Epithelial cell of umbilical artery (primary cell): ENCODE measurements at places on chromosomes 1 and 21. TPM values are rescaled to one million over a fixed set of nuclear protein-coding genes. Genes with fewer than 3 reads are reported as not detected.

ERO1B gene
- 2.6 and 3.6 TPM in 2 replicates for total RNA-seq

LCE1C gene
- not detected in 2 replicates for total RNA-seq

IFI44L gene
- total RNA-seq: 31.2 and 745 TPM in 2 replicates

CD247 gene
- total RNA-seq: not detected in 2 replicates

INSRR gene
- not detected in 2 replicates for total RNA-seq

GBP6 gene
- total RNA-seq: not detected in 2 replicates

FMO1 gene
- total RNA-seq: not detected in 2 replicates

SCP2 gene
- 184 and 197 TPM in 2 replicates for total RNA-seq

OR2T2 gene
- not detected in 2 replicates for total RNA-seq

MFSD2A gene
- total RNA-seq: 3.8 and 4.2 TPM in 2 replicates

NOS1AP gene
- total RNA-seq: 0.65 and 1.1 TPM in 2 replicates

PPIAL4G gene
- not detected in 2 replicates for total RNA-seq

GSTM1 gene
- total RNA-seq: 0.32 and 2.6 TPM in 2 replicates

PIK3R3 gene
- 5.8 and 12.8 TPM in 2 replicates for total RNA-seq

THRAP3 gene
- 95.2 and 127 TPM in 2 replicates for total RNA-seq

OR2L8 gene
- total RNA-seq: under 0.01 and 0.30 TPM in 2 replicates

SYCP1 gene
- not detected in 2 replicates for total RNA-seq

BSND gene
- total RNA-seq: not detected in 2 replicates

AADACL4 gene
- not detected in 2 replicates for total RNA-seq
